ENCODE measurements at places on chromosomes 7 and 10. TPM values are rescaled to one million over a fixed set of nuclear protein-coding genes. Genes with fewer than 3 reads are reported as not detected.

AKR1D1 gene
- not detected for total RNA-seq

LRMDA gene
- not detected for total RNA-seq

ZNF735 gene
- not detected for total RNA-seq

HYAL4 gene
- not detected for total RNA-seq

SUN3 gene
- not detected for total RNA-seq

ACSM6 gene
- total RNA-seq: not detected

MAGI2 gene
- 0.64 TPM for total RNA-seq

DNA sequence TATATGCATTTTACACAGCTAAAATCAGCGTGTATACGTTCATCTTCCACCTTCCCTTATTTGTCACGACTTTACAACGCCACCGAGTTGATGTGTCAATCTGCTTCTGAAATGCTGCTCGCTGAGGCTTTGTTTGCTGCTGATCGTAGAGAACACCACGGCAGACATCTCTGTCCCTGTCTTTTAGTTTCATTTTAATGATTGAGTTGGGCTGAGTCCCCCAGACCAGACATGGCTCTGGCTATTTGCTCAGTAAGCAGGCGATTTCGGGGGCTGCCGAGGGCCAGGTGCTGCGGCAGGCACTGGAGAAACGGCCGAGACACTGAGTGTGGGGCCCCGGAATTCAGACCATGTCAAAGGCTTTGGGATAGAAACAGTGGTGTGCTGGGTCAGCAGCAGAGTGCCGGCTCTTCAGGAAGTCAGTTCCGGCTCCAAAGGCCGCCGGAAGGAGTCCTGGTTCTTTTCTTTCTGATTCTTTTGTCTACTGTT lies 5.0 kb downstream of the LRRC27 start:
- DNase-seq: peak; percentile 47

DNA sequence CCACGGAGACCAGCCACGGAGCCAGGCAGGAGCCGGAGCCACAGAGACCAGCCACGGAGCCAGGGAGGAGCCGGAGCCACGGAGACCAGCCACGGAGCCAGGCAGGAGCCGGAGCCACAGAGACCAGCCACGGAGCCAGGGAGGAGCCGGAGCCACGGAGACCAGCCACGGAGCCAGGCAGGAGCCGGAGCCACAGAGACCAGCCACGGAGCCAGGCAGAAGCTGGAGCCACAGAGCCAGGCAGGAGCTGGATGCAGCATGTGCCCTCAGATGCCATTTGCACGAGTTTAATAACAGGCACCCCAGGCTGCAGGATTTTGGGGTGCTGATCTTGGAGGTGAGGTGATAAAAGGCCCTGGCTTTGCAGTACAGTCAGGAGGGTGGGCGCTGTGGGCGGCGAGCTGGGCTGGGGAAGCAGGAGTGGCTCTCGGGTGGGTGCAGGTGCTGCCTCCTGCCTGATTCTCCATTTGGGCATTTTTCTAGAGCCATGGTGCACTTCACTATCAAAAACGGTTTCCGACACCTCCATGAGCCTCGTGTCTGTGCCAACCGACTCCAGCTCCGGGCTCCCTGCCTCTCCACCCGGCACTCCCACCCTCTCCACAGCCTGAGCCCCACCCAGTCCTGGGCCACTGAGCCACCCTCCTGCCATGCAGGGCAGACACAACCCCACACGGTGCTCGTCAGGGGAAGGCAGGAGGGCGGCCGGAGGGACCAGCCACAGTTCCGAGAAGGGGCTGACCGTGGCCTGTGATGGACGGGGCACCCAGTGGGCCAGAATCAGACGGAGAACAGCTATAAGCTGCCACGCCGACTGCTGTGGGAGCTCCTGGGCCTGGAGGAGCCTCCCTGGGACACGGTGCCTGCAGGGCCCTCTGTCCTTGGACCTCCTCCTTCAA lies 40.8 kb upstream of the NKX6-2 start:
- no peak for DNase-seq

DNA sequence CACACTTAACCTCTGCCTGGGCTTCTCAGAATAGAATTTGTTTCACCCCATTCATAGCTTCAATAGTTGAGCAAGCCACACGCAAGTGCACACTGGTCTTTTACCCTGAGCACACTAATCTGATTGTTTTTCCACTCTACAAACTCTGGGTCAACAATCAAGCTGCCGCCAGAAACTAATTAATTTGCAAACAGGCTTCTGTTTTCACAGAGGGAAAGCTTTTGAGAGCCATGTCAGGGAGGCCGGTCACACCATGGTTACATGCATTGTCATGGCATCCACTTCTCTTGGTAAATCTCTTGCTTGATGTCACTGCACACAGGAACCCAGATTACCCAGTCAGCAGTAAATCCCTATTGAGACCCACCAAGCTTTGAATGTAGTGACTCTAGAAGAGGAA lies 154.2 kb downstream of the SEMA3A start:
- DNase-seq: no peak

DNA sequence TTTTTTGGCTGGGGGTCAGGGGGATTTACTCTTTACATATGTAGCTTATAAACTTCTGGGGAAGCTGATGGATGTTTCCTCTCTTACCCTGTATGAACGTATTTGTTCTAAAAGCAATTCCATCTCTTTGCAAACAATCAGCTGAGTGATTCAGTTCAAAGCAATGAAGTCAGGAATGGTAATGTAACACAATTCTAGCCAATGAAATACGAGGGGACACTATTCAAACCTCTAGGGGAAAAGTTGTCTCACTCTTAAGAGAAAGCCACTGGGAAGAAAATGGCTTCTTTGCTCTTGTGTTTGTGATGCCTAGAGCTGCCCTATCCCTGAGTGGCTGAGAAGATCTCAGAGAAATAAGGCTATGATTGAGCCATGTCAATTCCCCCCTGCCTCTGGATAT lies 134.8 kb upstream of the SEMA3C start:
- no peak for DNase-seq

DNA sequence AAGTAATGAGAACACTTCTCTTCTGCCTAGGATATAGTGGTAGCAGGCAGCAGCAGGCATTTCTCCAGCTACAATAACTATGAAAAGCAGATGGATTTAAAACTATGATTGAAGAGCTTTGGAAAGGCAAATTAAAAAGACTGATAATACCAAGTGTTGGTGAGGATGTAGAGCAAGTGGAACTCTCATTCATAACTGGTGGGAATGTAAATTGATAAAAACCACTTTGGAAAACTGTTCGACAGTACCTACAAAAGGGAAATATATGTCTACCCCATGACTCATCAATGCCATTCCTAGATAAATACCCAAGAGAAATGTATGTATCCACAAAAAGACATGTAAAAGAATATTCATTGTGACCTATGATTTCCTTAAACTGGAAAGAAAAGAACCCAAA lies 14.6 kb downstream of the ARMC3 start:
- DNase-seq: no peak

DNA sequence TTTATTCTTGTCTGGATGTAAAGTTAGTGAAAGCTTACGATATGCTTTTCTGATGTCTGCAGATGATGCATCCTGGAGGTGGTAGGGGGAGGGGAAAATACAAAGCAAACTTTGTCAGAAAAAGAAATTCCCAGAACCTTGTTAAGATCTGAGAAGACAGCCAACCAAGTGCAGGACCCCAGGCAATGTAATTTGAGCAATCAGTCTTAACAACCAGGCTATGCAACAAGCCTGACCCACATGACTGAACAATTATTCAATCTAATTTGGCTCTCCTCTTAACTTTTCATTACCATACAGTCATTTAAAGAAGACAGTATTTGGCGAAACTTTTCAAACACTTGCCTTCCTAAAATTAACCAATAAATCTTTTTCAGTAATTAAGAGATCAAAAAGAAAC lies 74.5 kb downstream of the DNAJC1 start:
- no peak for DNase-seq

- DNase-seq: no peak
Observed at GRCh38 chr10:109886781-109887140, 36.5 kb downstream of the XPNPEP1 start.

GRCh38 chr10:34859170-34859569 lies 44.1 kb upstream of the PARD3 start:
- DNase-seq: no peak

DNA sequence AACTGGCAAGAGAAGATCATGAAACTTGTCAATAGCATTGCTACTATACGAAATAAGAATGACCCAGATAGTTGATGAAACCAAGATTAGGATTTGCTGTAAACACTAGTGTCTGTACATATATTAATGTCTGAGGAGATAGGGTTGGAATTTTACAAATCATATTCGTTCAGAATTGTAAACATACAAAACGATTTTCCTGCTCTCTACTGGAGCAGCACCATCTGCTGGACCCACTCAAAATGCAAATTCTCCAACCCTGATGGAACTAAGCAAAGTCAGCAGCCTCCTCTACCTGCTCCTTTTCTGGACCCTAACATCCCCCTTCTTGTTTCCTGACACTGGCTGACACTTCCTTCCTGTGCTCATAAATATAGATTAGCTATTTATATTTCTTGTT lies 29.4 kb upstream of the SGMS1 start:
- peak; percentile 43 for DNase-seq

GRCh38 chr10:132972986-132973902 lies 30.9 kb upstream of the CFAP46 start:
- no peak for DNase-seq

- DNase-seq: no peak
Observed at GRCh38 chr7:4803397-4804241, 28.2 kb downstream of the AP5Z1 start.

DNA sequence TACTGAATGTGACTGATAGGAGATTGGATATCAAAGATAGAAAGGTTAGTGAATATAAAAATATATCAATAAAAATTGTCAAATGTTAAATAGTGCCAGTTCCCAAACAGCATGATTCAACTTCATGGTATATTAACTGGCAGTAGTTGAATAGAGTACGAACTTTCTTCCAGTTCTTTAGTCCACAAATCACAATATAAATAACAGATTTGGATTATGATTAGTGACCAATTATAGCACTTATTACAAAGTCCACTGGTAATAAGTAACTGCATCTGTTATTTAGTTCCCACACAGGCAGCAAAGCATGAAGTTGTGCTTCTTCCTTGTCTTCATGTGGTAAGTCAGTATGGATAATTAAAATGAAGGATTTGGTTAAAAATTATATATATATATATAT lies 243.0 kb upstream of the VWC2 start:
- DNase-seq: no peak

DNA sequence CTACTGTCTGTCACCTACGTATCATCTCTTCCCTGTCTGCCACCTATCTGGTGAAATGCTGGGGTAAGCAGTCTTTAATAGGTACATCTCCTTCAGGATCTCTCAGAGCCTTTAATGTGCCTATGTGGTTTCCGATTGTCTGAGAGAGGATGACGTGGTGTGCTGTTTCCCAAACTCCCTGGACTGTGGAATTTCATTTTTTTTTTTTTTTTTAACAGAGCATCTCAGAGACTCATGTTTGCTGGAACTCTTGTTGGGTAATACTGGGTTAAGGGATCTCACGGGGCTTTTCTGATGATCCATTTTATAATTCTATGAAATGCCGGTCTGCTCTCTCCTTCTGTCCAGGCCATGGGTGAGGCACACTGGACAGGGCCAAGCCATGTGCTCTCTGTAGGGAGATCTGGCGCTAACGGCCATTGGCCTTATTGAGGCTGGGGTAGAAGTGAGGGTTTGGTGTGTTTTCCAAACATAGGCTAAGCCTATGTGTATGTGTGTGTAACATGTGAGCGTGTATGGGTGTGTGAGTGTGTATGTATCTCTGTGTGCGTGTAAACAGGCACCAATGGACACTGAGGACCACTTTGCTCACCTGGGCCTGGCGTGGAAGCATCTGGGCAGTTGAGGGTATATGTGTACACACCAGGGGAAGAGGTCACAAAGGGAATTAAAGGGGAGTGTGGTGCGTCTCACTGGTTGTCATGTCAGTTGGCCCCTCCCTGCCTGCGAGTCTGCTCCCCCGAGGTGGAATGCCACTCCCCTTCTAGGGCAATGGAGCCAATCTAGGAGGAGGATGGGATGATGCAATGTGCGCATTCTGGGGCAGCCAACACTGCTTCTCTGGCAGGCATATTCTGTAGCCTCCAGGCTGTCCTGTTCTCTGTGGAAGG lies 7.8 kb downstream of the ADRA2A start:
- DNase-seq: no peak

DNA sequence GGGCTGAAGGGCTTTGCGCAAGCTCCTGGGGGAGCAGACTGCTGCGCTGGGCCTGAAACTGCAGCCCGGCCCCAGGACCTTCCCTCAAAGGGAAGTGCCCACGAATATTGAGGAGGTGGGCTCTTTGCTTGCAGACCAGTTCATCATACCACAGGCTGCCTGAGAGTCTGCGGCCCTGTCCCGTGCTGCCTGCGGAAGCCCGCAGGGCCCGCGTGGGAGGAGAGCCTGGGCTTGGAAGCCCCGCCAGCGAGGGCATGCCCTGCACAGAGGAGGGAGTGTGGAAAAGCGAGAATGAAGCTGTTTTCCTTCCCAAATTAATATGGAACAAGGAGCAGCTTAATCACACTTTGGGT lies 83.6 kb upstream of the MKI67 start:
- DNase-seq: no peak

GRCh38 chr10:43249962-43250614 lies 16.8 kb downstream of the RASGEF1A start:
- no peak for DNase-seq

DNA sequence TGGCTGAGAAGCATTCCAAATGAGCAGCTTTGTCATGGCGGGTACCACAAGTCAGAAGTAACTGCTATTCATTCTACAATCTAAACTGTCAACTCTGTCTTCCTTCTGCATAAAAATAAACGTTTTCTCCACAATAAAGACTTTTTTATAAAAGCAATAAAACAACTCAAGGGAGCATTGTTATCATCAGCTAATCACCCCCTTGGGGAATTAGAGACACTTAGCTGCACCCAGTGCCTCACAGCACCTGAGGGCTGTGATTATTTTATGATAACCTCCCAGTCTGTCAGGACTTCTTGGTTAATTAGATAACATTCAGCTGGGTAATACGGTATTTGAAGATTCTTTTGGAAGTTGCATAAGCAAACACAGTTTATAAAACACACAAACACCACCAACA lies 155.6 kb downstream of the PPP1R3A start:
- no peak for DNase-seq
